Neural progenitor cell (in vitro differentiated cells): ENCODE measurements at places on chromosomes 3 and 15. TPM values are rescaled to one million over a fixed set of nuclear protein-coding genes. Genes with fewer than 3 reads are reported as not detected.

DIPK2A gene
- total RNA-seq: 29.9 and 49.0 TPM in 2 replicates

GCNT3 gene
- not detected in 2 replicates for total RNA-seq

MORC1 gene
- total RNA-seq: not detected in 2 replicates

CX3CR1 gene
- total RNA-seq: 0.06 TPM in 1 of 2 replicates, not detected in the other

CP gene
- 0.90 TPM in 1 of 2 replicates, not detected in the other for total RNA-seq

GRCh38 chr3:138063416-138063815, 52.0 kb downstream of the DZIP1L start:
- DNase-seq: no peak

DNA sequence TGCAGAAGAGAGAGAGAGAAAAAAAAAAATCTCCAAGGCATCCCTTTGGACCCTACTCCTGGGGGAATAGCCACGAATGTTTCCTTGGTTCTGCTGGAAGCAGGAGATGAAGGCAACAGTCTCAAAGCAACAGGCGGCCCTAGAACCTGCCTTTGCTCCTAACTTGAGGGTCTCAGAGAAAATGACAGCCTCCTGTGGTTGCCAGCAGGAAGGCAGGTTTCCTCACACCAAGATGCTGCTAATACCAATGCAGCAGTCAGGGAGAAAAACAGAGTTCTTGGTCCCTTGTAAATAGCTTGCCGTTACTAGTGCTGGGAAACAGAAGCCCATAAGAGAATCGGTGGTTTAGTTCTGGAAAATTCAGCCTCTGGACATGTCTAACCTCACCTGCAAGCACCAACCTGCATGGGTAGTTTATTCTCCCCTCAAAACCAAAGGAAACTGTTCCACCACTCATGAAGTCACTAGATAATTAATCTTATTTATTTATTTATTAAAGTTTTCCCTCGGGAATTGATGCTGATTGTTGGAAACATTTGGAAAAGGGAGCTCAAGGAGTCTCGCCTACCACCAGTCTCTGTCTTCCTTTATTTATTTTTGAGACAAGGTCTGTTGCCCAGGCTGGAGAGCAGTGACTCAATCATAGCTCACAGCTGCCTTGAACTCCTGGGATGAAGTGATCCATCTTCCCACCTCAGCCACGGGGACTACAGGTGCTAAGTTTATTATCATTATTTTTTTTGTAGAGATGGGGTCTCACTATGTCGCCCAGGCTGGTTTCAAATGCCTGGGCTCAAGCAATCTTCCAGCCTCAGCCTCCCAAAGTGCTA, 883 bp upstream of the FRMD4B start:
- peak; percentile 20 for DNase-seq

DNA sequence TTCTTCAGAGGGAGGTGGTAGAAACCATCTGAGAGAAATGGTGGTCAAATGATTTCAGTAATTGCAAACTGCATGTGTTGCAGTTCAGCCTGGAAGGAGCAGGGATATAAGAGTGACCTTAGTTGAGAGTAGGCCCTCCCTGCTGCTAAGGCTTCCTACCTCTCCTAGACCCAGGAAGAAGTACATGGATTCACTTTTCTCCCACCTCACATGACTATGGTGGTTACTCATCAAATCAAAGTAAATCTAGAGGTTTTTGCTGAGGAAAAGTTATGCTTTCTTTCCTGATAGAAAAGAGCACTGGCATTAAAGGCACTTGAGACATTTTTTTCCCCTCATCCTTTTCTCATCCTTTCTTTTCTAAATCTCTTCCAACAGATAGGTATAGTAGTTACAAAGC, 43.2 kb upstream of the LEKR1 start:
- no peak for DNase-seq

GRCh38 chr3:69458803-69459365, 73.0 kb upstream of the FRMD4B start:
- DNase-seq: no peak

- DNase-seq: peak; percentile 62
These were observed 49.4 kb upstream of the SYNPR start for GRCh38 chr3:63228677-63229076.

DNA sequence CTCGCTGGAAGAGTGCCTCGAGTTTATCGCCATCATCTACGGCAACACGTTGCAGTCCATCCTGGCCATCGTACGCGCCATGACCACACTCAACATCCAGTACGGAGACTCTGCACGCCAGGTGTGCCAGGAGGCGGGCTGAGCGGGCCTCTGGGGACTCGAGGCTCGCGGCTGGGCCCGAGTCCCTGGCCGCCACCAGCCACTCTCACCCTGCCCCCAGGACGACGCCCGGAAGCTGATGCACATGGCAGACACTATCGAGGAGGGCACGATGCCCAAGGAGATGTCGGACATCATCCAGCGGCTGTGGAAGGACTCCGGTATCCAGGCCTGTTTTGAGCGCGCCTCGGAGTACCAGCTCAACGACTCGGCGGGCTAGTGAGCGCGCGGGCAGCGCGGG, 1.9 kb downstream of the GNAT1 start:
- no peak for DNase-seq

DNA sequence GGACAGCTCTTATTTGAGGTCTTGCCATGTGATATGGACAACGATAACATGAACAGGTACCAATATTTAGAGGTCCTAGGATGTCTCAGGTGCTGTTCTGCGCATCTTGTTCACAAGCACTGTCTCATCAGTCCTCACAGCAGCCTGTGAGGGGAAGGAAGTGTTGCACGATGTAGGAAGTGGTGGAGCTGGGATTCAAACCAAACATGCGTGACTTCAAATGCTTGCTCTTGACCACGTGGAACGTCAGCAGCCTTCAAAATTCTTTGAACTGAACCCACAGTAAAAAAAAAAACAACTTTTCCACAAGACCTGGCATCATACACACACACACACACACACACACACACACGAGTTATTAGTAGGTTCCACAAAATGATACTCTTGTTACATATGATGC, 153.4 kb upstream of the SMAD3 start:
- DNase-seq: no peak

DNA sequence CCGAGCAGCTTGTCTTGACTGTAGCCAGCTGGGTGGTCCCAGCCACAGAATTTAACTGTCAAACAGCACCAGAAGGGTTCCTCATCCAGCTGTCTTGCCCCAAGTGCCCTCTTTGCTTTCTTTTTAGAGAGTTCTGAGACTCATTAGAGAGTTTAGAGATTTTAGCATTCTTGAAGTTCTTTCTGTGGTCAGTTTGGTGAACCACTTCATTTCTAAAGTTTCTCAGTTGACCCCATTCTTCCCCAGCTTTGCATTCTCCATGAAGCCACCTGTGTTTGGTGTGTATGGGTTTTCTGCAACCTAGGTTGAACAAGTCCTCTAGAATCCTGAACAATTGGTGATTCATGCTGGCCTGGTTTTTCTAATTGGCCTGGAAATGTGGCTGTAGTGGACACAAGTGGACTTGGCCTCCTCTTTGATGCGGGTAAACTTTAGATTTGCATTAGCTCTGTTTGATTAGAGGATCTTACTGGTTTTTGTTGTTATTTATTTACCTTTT, 33.7 kb downstream of the FLNB start:
- peak; percentile 64 for DNase-seq

DNA sequence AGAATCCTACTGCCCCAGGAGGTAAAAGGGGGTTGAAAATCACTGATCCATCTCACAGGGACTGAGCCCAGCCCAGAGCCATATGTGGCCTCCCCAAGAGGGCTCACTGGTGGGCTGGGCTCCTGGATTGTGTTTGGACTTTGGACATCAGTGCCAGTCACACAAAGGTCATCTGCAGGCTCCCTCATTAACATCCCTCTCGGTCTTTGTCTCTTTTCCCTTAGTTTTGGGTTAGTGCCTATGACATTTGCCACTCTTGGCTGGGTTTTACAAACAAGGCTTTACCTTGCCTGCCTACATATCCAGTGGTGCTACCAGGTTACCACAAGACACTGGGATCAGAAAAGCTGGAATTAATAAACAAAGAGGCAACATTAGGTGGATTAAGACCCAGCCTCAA, 27.9 kb downstream of the IFT122 start:
- no peak for DNase-seq

DNA sequence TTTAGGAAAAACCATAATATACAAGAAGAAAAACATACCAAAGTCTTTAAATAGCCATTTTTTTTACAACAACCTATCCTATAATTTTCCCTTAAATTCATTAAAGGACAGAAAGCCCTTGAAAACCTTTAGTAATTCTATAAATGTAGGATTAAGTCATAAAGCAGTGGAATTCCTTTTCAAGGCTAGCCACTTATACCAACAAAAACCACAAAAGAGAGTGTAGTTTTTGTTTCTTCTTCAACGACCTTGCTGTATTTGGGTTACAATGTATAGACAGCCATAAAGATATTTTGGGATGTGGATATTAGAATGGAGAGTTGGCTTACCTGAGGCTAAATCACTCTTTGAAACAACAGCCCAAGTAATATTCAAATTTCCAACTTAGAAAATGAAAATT, 296.6 kb upstream of the CDIN1 start:
- no peak for DNase-seq

- no peak for DNase-seq
These were observed 42.8 kb upstream of the MLF1 start for GRCh38 chr3:158528076-158528674.

GRCh38 chr3:108202080-108202479, 20.1 kb downstream of the IFT57 start:
- no peak for DNase-seq

DNA sequence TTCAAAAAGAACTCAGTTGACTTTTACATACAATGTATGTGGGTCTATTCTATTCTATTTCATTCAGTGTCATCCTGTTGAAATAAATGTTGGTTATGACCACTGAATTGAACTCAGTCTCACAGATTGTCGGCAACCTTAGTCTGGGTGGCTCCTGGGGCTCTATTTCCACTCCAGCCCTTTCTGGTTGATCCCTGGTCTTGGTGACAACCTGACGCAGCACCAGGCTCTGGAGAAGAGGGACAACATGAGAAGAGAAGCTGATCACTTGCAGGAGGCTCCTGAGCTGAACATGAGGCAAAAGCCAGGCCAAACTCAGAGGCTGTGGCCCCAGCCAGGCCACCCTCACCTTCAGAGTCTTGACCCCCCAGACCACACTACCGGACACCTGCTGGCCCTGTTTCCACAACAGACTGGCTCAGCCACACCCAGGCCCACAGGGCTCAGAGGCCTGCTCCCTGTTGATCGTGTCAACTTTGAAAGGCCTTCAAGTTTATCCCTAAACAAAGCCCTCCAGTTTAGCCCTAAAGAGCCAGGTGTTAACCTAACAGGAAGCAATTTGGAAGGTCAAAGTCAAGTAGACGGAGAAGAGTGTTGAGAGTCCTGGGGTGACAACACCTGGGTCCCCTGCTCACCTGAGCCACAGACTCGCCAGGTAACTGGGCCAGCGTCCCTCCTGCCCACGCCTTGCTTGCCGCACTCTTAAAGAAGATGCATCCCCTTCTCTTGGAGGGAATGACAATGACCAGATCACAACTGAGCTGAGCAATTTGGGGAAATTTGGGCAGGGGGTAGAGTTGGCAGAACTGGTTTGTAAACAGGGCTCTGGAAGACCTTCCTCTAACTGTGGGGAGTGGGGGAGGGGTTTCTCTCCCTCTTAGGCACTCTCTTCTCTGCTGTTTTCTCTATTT, 15.4 kb upstream of the MUC20 start:
- DNase-seq: no peak

GRCh38 chr3:111819927-111820326, 39.1 kb upstream of the PHLDB2 start:
- DNase-seq: no peak
